ENCODE measurements at places on chromosomes 2 and 18.

DNA sequence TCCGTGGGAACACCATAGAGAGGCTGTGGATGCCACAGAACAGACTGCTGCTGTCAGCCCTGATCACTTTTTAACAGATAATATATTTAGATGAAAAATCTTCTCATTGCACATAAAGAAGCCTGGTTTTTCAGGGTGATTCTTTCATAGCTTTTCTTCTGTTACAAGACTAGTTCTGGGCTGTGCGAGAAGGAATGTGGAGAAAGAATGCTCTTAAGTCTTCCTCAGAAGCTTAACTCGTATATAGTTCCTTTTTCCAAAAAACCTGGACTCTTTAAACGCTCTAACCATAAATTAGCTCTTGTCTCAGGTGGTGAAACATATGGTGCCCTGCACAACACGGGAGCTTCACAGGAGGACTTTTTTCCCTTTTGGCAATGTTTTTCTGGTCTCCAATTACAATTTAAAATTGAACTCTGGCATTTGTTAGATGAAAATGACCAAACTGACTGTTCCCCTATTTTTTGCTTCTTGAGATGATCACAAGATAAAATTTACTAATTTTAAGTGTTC lies 125.9 kb upstream of the SMAD7 start:
- DNase-seq = no peak

GRCh38 chr2:69054431-69054830 lies 41.5 kb downstream of the ANTXR1 start:
- DNase-seq = no peak

- DNase-seq = peak; percentile 65
These were observed 39.6 kb downstream of the MGAT4A start for GRCh38 chr2:98691303-98691702.

DNA sequence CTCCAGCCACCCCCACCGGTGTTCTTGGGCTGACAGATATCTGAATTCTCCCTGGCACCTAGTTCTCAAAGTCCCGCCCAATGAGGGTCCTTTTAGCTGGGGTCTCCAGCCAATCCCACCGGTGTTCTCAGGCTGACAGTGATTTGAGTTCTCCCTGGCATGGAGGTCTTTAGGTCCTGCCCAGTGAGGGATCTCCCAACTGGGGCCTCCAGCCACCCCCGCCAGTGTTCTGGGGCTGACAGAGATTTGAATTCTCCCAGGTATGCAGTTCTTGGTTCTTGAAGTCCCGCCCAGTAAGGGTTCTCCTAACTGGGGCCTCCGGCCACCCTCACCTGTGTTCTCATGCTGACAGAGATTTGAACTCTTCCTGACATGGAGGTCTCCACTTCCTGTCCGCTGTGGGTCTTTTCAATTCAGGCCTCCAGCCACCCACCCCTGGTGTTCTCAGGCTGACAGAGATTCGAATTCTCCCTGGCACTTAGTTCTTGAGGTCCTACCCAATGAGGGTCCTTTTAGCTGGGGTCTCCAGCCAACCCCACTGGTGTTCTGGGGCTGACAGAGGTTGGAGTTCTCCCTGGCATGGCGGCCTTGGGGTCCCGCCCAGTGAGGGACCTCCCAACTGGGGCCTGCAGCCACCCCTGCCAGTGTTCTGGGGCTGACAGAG lies 154.6 kb downstream of the ANKRD36 start:
- no peak for DNase-seq

DNA sequence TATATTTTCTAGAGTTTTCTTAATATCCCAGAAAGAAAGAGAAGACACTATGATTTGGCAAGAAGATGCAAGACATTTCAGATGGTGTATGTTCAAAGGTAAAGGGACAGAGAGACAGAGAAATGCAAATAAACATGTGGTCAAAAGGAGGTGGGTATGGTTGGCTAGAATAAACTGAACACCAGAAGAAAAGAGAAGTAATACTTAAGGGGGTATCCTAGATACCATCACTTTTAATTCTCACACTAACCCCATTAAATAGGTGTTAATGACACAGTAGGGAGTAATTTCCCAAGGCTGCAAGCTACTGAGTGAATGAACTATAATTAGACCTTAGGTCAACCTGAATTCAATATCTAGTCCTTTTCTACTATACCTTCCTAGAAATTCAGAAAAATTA lies 111.2 kb upstream of the CD226 start:
- no peak for DNase-seq

- no peak for DNase-seq
These were observed 12.3 kb upstream of the ATP9B start for GRCh38 chr18:79056827-79057367.

DNA sequence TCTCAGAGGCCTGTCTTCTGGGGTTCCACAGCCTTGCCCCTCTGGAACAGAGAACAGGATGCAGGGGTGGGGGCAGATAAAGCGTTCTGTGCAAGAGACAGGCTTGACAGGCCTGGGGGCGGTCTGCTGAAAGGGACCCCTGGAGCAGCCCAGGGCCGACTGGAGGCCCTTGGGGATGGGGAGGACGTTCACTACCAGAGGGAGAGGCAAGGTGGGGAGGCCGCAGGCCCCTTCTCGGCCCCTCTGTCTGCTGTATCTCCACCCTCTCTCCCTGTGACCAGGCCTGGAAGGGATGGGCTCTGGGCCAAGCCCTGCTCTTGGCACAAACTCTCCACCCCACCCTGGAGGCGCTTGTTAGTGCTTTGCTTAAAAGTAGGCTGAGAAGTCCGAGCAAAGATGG lies 27.3 kb upstream of the INHBB start:
- DNase-seq = no peak

DNA sequence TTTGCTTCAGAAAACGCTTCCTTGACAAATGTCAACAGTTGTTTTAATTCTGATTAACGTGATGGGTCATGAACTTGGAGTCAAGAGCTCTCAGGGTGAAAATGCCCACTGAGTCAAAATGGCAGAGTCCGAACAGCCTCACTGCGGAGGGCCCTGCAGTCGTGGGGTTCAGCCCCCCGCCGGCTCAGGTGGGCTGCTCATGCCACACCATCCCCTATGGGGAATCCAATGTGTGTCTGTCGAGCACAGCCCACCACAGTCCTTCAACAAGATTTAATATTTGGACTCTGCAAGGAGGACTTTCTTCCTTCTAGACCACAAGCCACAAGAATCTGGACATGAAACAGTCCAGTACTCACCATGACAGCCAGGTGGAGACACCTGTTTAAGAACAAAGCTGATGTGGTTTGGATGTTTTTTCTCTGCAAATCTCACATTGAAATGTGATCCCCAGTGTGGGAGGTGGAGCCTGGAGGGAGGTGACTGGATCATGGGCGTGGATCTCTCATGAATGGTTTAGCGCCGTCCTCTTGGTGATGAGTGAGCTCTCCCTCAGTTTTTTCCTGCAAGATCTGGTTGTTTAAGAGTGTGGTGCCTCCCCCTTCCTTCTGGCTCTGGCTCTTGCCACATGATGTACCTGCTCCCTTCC lies 201.0 kb downstream of the NDUFA10 start:
- DNase-seq = peak; percentile 68

- DNase-seq = peak; percentile 45
These were observed 151.7 kb upstream of the ZNF521 start for GRCh38 chr18:25503567-25504081.

- DNase-seq = no peak
These were observed 281.9 kb downstream of the ZEB2 start for GRCh38 chr2:144237830-144238627.

DNA sequence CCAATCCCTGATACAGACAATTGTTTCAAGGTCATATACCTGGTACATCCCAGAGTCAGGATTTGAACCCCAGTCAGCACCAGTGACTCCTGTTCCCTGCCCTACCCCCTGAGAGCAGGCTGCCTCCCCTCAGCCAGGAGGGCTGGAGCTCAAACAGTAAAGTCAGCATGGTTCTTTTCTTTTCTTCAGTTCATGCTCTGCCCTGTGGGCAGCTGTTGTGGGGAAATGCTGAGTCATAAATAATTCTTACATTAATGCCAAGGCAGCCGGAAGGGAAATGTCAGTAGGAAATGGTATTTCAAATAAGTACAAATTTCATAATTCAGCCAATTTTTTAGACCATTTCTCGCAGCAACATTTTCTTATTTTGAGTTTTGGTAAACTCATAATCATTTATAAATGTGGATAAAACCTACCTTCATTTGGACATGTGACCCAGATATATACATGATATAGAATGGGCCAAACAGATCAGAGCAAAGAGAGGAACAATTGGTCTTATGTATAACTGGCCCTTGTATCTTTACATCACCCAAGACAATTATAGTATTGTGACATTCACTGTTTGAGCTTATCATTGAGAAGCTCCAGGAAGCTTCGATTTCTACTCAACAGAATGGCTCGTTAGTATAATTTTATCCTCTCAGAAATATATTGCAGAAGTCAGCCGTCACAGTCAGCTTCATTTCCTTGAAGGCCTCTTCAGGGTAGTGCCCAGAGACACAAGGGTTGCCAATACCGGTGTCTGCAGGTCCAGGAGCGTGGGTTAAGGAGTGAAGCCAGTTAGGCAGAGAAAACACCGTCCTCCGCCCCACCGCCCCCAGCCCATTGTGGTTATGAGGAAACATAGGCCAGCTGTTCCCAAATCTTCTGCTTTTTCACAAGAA lies 28.0 kb upstream of the SCYGR1 start:
- peak; percentile 87 for DNase-seq

Measured in bronchial epithelial cell (primary cell).